ENCODE measurements at places on chromosomes 5 and 9.

- no peak for DNase-seq
Measured at GRCh38 chr9:106885451-106885850, 22.5 kb downstream of the ZNF462 start.

DNA sequence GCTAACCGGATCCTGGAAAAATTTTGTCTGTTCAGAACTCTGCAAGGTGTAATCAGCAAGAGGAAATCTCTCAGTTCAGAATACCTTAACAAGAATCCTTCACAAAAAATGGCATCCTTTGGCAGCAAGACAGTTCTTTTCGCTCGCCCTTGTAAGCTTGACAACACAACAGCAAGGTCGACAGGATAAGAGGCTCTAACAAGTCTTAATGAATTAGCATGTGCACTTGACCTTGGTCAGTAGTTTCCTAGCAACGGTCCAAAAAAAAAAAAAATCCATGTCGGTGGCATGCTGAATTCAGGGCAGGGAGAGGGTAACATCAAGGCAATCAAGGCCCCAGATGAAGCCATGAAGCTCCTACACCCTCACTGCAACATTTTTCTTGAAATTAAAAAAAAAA lies 172.8 kb downstream of the APBA1 start:
- DNase-seq = no peak

- DNase-seq = no peak
Measured at GRCh38 chr5:140674211-140674610, 835 bp upstream of the DND1 start.

GRCh38 chr5:40628407-40628806 lies 51.3 kb upstream of the PTGER4 start:
- DNase-seq = no peak

GRCh38 chr5:40204144-40204543 lies 475.6 kb upstream of the PTGER4 start:
- DNase-seq = no peak

DNA sequence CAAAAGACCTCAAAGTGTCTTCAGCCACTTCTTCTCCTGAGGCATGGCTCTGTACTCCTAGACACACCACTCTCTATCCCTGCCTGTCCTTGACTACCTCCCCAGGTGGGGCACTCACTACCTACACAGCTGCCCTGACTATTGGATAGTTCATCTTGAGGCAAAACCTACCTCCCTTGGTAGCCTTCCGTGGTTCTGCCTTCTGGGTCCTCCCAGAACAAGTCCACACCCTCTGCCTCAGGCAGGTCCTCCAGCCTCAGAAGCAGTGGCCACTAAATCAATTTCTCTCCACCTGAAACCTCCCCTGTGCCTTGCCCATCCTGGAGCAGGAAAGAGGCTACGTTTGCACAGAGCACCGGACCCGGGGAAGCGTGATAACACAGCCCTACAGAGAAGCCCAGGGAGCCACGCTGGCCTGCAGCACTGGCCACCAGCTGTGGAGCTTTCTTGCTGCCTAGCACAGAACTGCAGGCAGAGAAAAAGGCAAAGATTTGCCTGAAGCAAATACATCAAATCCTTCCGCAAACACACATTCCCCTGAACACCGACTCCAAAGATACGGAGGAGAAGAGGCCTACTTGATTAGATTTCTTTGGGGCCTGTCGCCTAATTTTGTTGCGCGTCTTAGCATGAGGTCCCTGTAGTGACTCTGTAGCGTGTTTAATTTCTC lies 141.8 kb downstream of the C9orf50 start:
- DNase-seq = no peak

DNA sequence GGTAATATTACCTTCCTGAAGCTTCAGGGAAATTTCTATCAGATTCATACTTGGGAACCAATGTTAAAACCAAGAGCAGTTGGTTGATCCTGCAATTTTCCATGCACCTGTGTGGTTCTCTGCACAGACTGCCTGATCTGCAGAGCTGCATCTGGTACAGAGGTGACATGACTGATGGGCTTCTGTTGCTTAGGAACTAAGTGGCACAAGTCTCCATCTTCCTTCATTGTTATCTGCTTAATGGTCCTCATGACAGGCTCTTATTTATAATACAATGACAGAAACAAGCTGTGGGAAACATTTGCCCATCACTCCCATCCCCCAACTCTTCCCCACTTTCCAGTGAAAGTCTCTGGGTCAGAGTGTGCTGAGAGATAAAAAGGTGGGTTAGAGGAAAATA lies 799.1 kb downstream of the TAF11L14 start:
- DNase-seq = no peak

DNA sequence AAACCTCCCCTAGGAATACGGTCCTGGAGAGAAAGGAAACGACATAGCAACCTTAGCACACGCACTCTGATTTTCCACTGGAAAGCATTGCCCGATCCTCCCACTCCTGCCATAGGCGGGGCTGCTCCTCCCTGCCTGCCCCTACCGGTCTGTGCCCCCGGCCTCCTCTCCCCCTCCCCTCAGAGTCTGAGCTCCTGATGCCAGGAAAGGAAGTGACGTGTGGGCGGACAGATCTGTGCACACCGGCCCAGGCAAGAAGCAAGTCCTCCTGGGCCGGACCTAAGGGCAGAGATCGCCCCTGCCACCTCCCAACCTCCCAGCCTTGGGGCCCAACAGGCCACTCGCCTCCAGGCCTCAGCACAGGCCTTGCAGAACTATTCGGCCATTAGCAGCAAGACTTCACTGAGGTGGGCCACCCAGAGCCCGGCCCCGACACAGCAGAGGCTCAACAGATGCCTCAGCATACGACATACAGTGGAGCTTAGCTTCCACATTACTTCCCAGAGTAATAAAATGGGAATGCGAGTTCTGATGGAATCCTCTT lies 7.2 kb downstream of the NINJ1 start:
- no peak for DNase-seq

DNA sequence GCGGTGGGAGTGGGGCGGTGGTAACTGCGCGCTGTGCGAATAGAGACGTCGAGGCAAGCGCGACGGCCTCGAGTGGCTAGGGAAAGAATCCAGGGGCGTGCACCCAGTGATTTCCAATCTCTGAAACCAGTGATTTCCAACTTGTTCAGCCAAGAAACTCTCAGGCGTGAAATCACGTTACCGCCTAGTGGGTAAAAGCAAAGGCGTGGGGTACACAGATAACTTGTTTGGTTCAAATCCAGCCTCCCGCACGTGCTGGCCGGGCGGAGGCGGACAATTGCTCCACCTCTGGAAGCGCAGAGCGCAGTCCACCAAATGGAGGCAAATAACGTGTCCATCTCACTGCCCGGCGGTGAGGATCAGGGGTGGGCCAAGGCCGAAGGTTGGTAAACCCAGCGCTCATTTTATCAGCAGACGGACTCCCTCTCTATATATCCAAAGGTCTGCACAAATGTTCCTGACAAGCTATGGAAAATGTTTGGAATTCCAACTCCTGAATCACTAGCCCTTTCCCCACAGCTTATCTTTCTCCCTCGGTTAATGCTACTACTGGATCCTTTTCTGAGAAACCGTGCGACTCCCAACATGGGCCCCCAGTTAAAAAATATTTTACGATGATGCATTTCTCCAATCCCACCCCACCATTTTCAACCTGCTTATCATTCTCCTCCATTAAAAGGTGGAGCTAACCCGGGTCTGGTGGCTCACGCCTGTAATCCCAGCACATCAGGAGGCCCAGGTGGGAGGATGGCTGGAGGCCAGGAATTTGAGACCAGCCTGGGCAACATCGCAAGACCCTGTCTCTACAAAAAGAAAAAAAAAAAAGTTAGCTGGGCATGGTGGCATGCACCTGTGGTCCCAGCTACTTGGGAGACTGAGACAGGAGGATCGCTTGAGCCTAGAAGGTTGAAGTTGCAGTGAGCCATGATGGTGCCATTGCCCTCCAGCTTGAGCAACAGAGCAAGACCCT lies 950 bp upstream of the FNBP1 start:
- no peak for DNase-seq

DNA sequence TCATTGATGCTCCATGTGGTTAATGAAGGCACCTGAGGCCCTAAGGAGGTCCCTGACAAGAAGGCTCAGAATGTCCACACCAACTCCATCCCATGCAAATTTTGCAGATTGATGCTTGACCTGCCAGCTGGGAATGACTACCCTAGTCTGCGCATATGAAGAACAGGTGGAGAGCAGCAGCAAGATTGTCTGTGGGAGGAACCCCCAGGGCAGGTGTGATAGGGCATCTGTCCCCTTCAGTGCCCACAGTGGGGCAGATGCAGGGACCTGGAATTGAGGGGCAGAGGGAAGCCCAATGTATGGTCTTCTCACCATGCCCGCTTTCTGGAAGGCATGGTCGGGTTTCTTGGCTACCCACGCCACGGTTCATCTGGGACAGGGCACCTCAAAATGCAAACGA lies 79.6 kb downstream of the MACROH2A1 start:
- no peak for DNase-seq

DNA sequence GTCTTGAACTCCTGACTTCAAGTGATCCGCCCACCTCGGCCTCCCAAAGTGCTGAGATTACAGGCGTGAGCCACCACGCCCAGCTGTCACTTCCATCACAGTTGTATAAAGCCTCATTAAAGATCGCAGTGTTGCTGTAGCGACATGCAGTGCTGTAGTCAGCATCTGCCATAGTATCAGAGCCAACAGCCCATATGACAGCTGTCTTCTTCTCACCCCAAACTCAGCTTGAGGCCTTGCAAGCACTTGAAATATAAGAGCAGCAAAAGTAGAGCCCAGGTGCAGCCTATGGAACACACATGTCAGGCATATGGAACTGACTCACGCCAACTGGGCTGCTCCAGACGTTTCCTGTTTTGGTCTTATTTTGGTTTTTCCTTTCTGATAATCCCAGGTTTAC lies 167.8 kb downstream of the TRIO start:
- no peak for DNase-seq

GRCh38 chr9:127336506-127337352 lies 60.2 kb upstream of the SLC2A8 start:
- DNase-seq = no peak

DNA sequence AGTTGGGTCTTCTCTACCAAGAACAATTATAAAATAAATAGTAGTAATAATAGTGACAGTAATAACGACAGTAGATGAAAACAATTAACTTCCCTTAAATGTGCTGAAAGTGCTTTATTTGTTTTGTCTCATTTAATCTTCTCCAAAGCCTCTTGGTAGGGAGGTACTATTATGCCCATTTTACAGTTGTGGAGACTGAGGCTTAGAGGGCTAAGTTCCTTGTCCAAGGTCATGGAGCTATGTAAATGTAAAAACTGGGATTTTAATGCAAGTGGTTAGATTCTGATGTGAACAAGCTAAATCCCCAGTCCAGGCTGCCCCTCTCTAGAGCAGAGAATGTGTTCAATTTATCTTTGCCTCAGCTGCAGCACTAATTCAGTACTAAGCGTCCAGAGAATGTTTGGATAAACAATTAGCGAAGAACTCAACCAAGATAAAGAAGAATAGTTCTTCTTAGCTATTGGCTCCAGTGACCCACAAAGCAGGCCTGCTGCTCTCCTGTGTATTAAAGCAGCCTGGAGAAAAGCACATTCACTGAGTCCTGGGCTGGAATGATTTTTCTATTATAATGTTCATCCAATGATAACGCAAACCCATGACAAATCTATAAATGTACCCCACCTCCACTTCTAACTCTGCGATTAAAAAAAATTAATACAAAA lies 68.8 kb downstream of the NPR3 start:
- no peak for DNase-seq

GRCh38 chr5:149117970-149118369 lies 23.3 kb upstream of the ABLIM3 start:
- DNase-seq = no peak

DNA sequence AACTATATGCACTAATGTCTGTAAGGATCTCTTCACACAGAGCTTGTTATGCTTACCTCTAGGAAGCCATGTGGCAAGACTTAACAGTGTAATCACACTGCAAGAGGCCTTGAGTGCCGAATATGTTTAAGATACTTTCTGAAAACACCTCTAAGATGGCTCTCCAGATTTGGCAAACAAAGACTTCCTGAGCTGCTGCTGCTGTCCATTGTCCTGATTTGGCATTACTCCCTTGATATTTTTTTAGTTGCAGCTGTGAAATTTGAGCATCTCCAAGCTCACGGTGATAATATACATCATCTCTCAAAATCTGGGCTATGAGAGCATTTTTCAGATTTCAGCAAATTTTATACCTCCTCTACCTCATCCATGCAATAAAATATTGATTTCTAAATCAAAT lies 384.5 kb upstream of the CDH6 start:
- DNase-seq = no peak

DNA sequence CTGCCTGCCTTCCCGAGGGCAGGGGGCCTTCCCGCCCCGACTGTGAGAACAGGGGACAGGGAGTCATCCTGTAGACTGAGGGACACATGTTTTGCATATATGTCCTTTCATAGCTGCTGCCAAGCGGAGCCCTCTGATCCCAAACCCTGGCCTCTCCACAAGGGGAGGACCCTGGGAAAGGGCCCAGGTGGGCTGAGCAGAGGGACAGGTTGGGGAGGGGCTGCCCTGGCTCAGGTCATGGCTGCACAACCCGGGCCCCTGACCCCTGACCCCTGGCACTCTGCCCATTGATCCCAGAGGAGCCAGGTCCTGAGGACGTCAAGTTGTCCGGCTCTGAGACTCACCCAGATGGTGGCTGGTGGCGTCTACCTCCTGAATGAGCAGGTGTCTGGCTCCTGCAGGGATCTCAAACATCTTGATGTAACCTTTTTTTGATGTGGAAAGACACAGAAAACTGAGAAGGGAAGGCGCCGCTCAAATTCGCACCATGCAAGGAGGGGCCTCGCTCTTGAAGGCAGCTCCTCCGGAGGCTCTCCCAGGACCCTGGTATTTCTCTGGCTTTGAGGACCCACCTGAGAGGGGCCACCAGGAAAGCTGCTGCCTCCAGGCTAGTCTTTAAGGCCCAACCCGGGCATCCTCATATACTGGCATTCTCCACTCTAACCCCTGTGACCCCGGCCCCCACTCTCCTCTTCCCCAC lies 71.9 kb downstream of the ZNF354C start:
- no peak for DNase-seq

GRCh38 chr5:348726-349125 lies 27.2 kb downstream of the AHRR start:
- no peak for DNase-seq
